ENCODE measurements at places on chromosomes 1 and 21.

DNA sequence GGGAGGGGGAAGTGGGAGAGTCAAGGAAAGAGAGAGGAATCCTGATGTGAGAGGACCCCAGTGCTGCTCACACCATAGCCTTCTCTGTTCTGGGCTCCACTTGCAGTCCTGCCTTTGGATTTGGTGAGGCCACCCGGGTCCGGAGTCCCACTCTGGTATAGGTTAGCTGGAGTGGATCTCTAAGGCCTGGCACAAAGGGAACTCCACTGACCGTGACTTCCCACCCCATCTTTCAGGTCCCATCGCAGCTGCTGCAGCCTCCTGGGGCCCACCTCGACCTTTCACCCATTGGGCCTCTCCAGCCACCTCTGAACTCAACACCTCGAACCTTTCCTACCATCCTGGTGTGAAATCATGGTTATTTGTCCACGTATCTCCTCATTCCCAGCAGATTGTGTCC, 324.4 kb downstream of the MATN1 start:
- no peak for DNase-seq

DNA sequence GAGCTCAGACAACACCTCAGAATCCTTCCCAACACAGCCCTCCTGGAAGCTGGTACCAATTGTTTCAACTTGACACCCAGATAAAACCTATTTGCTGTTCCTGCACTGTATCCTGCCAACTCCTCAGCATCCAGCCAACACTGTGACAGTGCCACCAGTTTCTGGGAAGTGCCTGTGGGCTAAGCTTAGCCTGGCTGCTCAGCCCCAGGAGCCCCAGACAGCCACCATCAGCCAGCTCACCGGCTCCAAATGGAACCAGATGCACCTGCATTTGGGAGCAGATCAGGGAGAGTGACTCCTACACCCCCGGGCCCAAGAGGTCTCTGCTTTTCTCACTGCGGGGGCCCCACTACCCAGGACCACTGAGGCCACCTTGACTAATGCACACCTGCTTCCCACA, 24.9 kb downstream of the KCNN3 start:
- no peak for DNase-seq

GRCh38 chr21:44516342-44516741, 23.7 kb downstream of the KRTAP10-1 start:
- DNase-seq, result no peak

DNA sequence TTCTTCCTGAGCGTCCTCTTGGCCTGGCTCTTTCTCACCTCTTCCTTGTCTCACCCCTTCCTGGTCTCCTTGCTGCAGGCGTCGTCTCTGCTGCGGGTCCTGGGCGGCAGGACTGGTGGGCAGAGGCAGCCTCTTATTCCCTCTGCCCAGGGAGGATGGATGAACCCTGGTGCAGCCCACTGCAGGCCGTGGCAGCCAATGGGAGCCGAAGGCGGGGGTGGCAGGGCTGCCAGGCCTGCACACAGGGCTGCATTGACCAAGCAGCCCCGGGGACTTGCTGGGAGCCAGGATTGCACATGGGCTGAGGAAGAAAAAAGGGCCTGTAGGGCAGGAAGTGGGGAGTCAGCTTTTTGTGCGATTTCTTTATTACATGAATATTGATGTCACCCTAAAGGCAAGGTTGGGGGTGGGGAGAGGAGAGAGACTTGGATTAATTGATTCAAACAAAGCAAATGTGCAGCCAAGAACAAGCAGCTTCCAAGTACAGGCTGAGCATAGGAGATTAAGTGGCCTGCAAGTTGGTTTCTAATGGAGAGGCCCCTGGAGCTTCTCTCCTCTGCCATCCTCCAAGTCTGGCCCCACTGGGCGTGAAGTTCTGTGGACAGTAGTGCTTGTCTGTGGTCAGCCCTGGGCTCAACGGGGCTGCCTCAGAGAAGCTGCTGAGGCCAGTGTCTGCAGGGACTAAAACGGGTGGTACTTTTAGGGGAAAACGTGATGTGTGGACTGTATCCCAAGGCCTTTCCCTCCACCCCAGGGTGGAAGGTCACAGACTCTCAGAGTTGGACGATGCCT, at the start of gene S100B:
Gene S100B (minus strand): TSS at position 108 of the 792 bp plus-strand sequence. CDS start 2,667 bp downstream, outside the sequence.
- DNase-seq, result no peak

DNA sequence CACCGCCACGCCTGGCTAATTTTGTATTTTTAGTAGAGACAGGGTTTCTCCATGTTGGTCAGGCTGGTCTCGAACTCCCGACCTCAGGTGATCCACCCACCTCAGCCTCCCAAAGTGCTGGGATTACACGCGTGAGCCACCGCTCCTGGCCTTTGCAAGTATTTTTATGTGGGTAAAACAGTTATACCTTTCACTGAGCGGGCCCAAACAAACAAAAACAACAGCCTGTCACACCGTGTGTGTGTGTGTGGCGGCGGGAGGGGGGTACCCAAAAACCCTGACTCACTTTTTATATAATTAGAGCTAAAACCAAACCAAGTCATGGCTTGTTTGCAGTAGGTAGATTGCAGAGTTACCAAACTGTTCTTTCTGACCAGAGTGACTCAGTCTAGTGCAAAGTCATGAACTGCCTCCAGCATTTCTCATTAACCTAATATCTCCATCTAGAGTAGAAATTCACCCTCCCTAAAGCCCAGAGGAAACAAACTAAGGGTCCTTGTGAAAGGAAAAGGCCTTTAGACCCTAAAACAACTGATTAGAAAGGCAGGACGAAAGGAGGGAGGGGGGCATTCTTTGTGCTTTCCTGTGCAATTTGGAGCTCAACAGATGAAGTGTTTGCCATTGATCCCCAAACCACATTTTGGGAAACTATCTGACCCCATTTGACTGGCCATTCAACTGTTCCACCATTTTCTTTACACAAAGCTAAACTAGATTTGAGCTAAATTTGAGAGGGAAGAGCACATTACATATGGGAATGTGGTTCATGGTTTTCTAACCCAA, 181.0 kb downstream of the DHRS3 start:
- DNase-seq, result no peak
